MCF 10A (cell line): ENCODE measurements at places on chromosomes 7 and 10.

DNA sequence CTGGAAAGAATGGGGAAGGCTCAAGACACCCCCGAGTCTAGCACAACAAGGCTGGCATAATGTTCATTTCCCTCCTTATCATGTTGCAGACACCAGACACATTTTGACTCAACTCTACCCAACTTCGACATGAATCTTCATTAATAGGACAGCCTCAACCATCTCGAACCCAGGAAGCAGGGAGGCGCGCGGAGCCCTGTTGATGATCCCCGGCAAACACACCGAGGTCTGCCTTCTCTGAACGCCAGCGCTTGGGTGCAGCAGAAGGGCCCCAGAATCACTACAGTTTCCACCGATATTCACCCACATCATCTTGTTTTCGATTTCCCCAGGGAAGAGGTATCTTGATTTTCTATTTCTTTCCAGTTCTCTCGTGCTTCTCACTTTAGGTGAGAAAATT is 563.6 kb downstream of the TCERG1L start:
- no peaks in the 10 kb centered on the region for H3K27me3 ChIP-seq
- H3K27ac ChIP-seq, result no peak overlapping the region
- DNase-seq, result no peak
- no peaks in the 10 kb centered on the region for H3K36me3 ChIP-seq
- H3K4me3 ChIP-seq, result no peak overlapping the region

DNA sequence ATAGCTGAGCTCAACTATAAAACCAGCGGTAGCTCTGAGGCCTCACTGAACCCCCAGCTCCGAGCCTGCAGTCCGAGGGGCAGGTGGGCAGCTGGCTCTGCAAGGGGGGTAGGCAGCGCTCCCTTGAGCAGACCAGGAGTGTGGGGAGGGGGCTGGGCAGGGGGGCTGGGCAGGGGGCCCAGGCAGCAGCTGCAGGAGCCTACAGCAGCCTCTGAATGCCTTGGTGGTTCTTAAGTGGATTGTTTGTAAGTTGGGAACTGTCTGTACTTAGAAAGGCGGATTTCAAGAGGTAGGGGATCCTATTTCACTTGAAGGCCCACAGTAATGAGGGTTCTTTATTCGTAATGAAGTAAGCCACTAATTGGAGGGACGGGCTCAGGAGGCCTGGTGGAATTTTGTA is 72.3 kb downstream of the ICA1 start:
- no peaks in the 10 kb centered on the region for H3K36me3 ChIP-seq
- no peaks in the 10 kb centered on the region for H3K27me3 ChIP-seq
- H3K4me3 ChIP-seq, result no peak overlapping the region
- no peak for DNase-seq

DNA sequence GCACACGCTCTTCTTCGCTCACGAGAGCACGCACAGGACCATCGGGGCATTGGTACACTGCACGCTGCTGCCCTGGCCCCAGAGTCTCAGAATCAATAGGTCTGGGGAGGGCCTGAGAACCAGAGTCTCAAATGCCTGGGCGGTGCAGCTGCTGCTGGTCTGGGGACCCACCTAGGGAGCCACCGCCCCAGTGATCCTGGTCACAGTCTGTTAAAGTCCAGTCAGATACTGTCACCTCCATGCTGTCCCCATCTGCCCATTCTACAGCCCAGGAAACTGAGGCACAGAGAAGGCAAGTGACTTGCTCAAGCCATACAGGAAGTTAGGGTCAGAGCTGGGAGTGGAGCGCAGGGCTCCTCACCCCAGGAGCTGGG is 38.0 kb downstream of the ZCCHC24 start:
- peaks cover 4% of the 10 kb centered on the region for H3K4me1 ChIP-seq
- no peaks in the 10 kb centered on the region for H3K36me3 ChIP-seq
- no peak overlapping the region for H3K4me3 ChIP-seq

- no peak for DNase-seq
- no peak overlapping the region for H3K4me3 ChIP-seq
- no peaks in the 10 kb centered on the region for H3K4me1 ChIP-seq
- H3K27me3 ChIP-seq, result peaks cover 82% of the 10 kb centered on the region
- H3K27ac ChIP-seq, result no peak overlapping the region
Observed at GRCh38 chr7:103445228-103446048, 569 bp downstream of the SLC26A5 start.

- H3K4me1 ChIP-seq, result no peaks in the 10 kb centered on the region
- DNase-seq, result no peak
- no peak overlapping the region for H3K27ac ChIP-seq
Observed at GRCh38 chr10:15113766-15114165, 16.6 kb downstream of the RPP38 start.

- no peak overlapping the region for H3K4me3 ChIP-seq
- H3K36me3 ChIP-seq, result no peaks in the 10 kb centered on the region
- H3K27me3 ChIP-seq, result peaks cover 21% of the 10 kb centered on the region
- no peak for DNase-seq
- no peak overlapping the region for H3K27ac ChIP-seq
- no peaks in the 10 kb centered on the region for H3K4me1 ChIP-seq
Observed at GRCh38 chr7:155831807-155832524, 19.7 kb upstream of the SHH start.

DNA sequence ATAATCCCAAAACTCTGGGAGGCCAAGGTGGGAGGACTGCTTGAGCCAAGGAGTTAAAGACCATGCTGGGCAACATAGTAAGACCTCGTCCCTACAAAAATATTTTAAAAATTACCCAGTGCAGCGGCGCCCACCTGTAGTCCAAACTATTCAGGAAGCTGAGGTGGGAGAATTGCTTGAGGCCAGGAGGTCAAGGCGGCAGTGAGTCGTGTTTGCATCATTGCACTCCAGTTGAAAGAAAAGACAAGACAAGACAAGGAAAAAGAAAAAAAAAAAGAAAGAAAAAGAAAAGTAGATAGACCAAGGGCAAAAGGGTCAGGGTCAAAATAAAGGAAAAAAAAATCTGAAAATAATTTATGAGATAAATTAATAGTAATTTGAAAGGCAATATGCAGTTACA is 5.8 kb downstream of the ANXA7 start:
- no peaks in the 10 kb centered on the region for H3K27me3 ChIP-seq
- no peak overlapping the region for H3K4me3 ChIP-seq
- H3K4me1 ChIP-seq, result peaks cover 26% of the 10 kb centered on the region
- H3K36me3 ChIP-seq, result peaks cover 22% of the 10 kb centered on the region

DNA sequence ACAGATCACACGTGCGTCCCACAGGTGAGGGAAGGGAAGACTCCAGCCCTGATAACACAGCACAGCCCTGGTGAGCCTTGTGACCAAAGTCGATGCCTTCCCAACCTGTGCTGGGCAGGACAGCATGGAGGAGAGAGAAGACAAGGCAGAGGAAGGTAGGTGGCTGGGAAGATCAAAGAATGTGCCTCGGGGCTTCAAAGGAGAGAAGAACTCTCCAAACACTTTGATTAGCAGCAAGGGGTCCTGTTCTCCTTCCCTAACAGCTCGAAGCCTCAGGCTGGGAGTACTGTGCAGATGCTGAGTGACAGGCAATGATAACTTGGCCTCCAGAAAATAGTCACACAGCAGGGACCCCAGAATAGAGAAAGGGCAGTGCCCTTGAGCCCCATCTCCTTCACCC is 288.5 kb downstream of the TCERG1L start:
- H3K36me3 ChIP-seq, result no peaks in the 10 kb centered on the region
- no peak overlapping the region for H3K4me3 ChIP-seq
- DNase-seq, result no peak

DNA sequence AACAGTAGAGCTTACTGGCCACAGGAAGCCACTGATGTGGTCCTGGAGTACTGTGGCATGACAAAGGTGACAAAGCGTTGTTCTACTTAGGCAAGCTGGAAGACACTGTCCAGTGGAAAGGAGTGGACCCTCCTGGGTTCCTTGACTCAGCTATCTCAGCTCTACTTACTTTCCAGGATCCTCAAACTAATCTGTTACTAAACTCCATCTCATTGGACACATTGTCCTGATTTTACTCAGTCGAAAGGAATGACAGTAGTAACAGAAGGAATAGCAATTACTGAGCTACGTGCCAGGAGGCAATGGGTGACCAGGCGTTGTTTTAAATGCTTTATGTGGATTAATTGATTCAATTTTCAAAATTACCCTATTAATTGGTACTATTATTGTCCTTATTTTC is 41.6 kb downstream of the ABLIM1 start:
- H3K27ac ChIP-seq, result no peak overlapping the region
- no peak for DNase-seq
- no peaks in the 10 kb centered on the region for H3K36me3 ChIP-seq
- H3K4me3 ChIP-seq, result no peak overlapping the region

DNA sequence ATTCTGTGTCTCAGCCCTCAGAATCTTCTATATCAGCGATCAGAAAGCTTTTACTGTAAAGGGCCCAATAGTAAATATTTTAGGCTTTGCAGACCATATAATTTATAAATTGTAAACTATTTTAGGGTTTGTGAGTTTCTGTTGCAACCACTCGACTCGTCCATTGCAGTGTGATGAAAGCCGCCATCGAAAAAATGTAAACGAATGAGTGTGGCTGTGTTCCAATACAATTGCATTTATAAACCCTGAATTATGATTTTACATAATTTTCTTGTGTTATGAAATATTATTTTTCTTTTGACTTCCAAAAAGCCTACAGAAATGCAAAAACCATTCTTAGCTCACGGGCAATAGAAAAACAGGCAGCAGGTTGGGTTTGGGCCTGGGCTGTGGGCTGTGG is 62.5 kb upstream of the ADO start:
- H3K27ac ChIP-seq, result no peak overlapping the region
- no peak for DNase-seq
- no peaks in the 10 kb centered on the region for H3K36me3 ChIP-seq
- H3K27me3 ChIP-seq, result no peaks in the 10 kb centered on the region
- no peak overlapping the region for H3K4me3 ChIP-seq

DNA sequence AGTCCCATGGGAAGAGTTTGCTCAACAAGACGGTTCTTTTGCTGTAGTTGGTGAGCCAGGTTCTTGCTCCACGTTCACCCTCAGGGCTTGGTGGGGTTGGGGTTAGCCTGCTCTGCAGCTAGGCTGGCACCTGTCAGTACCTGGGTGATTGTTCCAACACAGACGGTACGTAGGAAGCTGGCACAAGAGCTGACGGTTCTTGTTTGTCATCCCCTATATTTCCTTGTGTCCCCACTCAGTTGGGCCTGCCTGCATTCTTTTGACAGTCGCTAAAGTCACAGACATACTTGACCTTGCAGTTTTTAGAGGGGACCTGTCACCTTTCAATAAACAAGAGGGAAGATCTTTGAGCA is 40.2 kb upstream of the SYPL1 start:
- no peaks in the 10 kb centered on the region for H3K4me1 ChIP-seq
- DNase-seq, result no peak
- no peaks in the 10 kb centered on the region for H3K36me3 ChIP-seq
- peaks cover 7% of the 10 kb centered on the region for H3K27me3 ChIP-seq

- no peak for DNase-seq
- no peak overlapping the region for H3K27ac ChIP-seq
- H3K27me3 ChIP-seq, result no peaks in the 10 kb centered on the region
Observed at GRCh38 chr10:33190406-33190805, 144.1 kb downstream of the NRP1 start.

- peaks cover 7% of the 10 kb centered on the region for H3K4me1 ChIP-seq
- no peaks in the 10 kb centered on the region for H3K27me3 ChIP-seq
- no peaks in the 10 kb centered on the region for H3K36me3 ChIP-seq
- DNase-seq, result peak; percentile 51
Observed at GRCh38 chr10:77564731-77565589, 72.6 kb downstream of the KCNMA1 start.

- no peak overlapping the region for H3K4me3 ChIP-seq
- no peak overlapping the region for H3K27ac ChIP-seq
- no peaks in the 10 kb centered on the region for H3K36me3 ChIP-seq
- peaks cover 10% of the 10 kb centered on the region for H3K27me3 ChIP-seq
- DNase-seq, result peak; percentile 24
Observed at GRCh38 chr7:134089446-134089845, 37.7 kb upstream of the LRGUK start.

GRCh38 chr7:25907214-25907613 is 244.8 kb upstream of the NFE2L3 start:
- no peaks in the 10 kb centered on the region for H3K4me1 ChIP-seq
- no peak overlapping the region for H3K4me3 ChIP-seq
- H3K36me3 ChIP-seq, result no peaks in the 10 kb centered on the region
- DNase-seq, result no peak

GRCh38 chr7:21140622-21141021 is 287.3 kb upstream of the SP4 start:
- no peak overlapping the region for H3K4me3 ChIP-seq
- DNase-seq, result no peak
- H3K27me3 ChIP-seq, result no peaks in the 10 kb centered on the region
- no peak overlapping the region for H3K27ac ChIP-seq
- H3K36me3 ChIP-seq, result no peaks in the 10 kb centered on the region
- H3K4me1 ChIP-seq, result no peaks in the 10 kb centered on the region

DNA sequence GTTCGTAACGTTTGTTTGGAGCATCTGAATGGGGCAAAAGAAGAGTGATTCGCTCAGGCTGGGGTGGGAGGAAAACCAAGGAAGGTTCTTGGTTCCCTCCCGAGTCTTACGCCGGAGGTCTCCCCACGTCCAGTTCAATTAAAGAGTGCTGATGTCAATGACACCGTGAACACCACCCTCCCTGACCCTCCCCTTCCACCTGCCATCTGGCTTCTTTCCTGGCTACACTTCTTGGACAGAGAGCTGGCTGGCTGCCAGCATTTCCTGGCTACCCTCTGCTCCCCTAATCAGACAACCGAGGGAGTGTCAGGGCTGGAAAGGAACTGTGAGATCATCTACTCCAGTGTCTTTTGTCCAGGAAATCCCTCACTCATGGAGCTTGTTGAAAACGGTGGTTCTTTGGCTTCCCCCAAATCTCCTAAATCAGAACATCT is 24.1 kb upstream of the FFAR4 start:
- no peaks in the 10 kb centered on the region for H3K36me3 ChIP-seq
- peaks cover 25% of the 10 kb centered on the region for H3K27me3 ChIP-seq
- H3K4me3 ChIP-seq, result no peak overlapping the region
- peak; percentile 39 for DNase-seq
- H3K27ac ChIP-seq, result no peak overlapping the region

GRCh38 chr10:110067960-110068770 is 60.4 kb downstream of the ADD3 start:
- no peak overlapping the region for H3K27ac ChIP-seq
- H3K4me3 ChIP-seq, result no peak overlapping the region
- H3K27me3 ChIP-seq, result no peaks in the 10 kb centered on the region
- no peaks in the 10 kb centered on the region for H3K36me3 ChIP-seq
- DNase-seq, result peak; percentile 14

GRCh38 chr10:112535531-112535951 is 88.5 kb downstream of the VTI1A start:
- no peak overlapping the region for H3K4me3 ChIP-seq
- DNase-seq, result no peak
- no peak overlapping the region for H3K27ac ChIP-seq
- peaks cover 17% of the 10 kb centered on the region for H3K36me3 ChIP-seq
- no peaks in the 10 kb centered on the region for H3K4me1 ChIP-seq
